ENCODE measurements at places on chromosomes 5 and 9. TPM values are rescaled to one million over a fixed set of nuclear protein-coding genes. Genes with fewer than 3 reads are reported as not detected.

Gene FGD3
- not detected for total RNA-seq

Gene CCDC180
- total RNA-seq, result 5.2 TPM

Gene CD14
- total RNA-seq, result 0.32 TPM

Gene MAMDC4
- total RNA-seq, result 1.1 TPM

Gene TERT
- not detected for total RNA-seq

Gene FOXD4
- 0.16 TPM for total RNA-seq

Gene CANX
- 543 TPM for total RNA-seq
